ENCODE measurements at places on chromosomes 13 and 19.

DNA sequence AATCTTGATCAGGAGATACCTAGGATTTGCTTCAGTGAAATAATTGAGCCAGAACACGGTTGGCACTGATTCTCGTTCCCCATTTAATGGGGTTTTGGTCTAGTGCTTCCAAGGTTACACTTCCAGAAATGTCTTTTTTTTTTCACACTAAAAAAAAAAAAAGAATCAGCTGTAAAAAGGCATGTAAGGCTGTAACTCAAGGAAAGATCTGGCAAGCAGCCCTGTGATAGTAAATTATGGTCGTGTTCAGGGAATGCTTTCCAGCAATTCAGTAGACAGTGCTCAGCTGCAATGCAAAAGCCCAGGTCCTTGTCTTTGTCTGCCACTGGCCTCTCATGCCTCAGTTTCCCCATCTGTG lies 27.2 kb upstream of the NDUFS7 start:
- DNase-seq, result peak; percentile 72

DNA sequence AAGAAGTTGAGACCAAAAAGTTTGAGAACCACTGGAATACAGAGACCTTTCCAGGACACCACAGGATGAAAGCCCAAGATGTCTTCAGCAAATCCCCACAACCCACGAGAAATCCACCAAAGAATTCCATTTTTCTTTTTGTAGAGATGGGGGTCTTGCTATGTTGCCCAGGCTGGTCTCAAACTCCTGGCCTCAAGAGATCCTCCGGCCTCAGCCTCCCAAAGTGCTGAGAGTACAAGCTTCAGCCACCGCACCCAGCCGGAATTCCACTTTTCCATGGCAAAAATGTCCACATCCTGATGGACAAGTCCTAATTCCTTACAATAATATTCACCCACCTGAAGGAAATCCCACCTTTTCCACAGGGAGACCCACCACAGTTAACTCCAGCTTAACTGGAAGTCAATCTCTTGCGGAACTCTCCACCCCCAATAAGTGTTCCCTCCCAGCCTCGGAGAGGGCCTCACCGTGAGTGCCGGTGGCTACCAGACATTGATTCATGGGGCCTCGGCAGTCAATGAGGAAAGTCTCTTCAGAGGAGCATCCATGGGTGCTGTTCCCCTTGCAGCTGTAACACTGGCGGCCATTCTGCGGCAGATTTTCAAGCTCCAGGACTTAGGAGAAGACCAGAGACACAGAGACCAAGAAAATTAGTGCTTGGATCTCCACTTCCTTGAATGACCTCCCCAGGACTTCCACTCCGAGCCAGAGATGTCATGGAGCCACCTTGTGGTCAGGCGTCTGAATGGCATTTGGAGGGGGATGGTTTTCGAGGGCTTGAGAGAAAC lies 12.3 kb upstream of the CADM4 start:
- peak; percentile 67 for DNase-seq

DNA sequence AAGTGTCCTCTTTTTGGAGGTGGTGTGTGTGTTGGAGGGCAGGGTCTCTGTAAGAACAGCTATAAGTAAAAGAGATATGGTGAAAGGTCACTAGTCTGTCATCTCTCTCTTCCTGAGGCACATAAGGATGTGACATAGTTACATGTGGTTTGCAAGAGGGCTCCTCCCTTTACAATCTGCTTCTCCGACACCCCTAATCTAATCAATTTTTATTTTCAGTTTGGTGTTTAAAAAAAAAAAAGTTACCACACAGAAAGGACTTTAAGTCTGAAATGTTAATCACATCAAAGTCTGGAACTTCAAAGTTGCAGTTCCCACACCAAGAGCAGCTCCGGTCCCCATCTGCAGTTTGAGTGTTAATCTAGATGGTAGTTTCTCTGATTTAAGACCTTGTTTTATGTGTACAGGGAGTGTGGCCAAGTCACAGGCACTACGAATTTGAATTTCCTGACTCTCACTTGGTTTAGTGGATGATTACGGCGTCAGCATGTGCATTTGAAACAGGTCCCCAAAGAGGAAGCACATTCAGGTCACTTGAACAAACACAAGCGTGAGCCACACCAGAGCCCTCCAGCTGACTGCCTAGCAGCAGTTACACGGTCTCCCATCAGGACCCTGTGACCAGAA lies 53.1 kb downstream of the FOXO1 start:
- DNase-seq, result peak; percentile 59

DNA sequence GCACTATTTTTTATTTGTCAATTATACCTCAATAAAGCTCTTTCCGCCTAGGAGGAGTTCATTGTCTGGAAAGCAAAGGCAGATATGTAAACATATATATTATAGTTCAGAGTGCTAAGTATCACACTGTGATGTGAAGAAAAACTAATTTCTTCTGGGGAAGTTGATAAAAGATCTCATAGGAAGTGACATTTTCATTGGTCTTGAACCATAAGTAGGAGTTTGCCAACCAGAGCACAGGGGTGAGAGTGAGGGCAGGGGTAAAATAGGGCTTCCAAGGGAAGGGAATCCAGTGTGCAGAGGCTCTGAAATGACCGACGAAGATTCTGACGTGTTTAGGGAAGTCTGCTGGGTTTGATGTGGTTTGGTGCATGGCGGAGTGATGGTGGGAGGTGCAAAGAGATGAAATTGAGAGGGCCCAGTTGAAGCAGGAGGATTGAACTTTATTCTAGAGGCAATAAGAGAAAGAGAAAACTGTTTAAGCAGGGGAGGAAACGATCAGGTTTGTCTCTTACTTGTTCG lies 780 bp upstream of the GTF2F2 start:
- peak; percentile 87 for DNase-seq

- no peak for DNase-seq
Measured at GRCh38 chr19:17910791-17911360, 21.9 kb upstream of the CCDC124 start.

DNA sequence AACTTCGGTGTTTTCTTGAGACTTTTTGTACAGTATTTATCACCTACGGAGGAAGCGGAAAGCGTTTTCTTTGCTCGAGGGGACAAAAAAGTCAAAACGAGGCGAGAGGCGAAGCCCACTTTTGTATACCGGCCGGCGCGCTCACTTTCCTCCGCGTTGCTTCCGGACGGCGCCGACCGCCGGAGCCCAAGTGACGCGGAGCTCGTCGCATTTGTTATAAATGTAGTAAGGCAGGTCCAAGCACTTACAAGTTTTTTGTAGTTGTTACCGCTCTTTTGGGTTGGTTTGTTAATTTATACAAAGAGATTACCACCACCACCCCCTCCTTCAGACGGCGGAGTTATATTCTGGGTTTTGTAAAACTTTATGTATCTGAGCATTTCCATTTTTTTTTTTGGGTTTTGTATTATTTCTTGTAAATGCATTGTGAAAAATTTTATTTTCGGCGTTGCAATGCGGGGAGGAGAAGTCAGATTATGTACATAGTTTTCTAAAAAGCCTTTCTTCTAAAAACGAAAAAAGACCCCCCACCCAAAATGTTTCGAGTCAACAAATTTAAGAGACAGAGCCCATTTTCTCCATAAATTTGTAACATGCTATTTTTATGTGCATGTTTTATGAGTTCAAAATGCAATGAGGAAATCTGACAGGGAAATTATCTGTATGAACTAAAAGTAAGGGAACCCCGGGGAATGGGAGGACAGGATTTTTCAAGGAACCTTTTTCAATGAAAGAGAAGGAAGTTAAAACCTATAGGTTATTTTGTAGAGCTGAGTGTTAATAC lies 2.3 kb downstream of the SOX1 start:
- no peak for DNase-seq

DNA sequence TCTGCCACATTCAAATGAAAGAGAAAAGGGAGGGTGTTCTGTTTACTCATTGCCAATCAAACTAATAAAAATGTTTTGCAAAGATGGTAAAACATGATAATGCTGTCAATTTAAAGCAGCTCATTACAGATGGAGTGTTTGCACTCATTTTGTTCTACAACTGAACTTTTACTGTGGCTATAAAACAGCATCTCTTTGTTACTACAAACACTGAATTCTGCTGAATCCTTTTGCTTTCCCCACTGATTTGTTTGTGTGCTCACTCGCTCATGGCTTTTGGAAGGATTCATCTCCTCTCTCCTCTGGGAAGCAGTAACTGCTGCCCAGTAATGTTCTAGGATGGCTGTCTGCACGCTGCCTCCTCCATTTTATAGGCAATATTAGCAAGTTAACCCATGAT lies 434.5 kb downstream of the PCDH9 start:
- DNase-seq, result no peak

- no peak for DNase-seq
Measured at GRCh38 chr13:77516342-77516789, 19.1 kb upstream of the SCEL start.

GRCh38 chr19:2034729-2035589 lies 16.1 kb downstream of the MKNK2 start:
- DNase-seq, result peak; percentile 30

DNA sequence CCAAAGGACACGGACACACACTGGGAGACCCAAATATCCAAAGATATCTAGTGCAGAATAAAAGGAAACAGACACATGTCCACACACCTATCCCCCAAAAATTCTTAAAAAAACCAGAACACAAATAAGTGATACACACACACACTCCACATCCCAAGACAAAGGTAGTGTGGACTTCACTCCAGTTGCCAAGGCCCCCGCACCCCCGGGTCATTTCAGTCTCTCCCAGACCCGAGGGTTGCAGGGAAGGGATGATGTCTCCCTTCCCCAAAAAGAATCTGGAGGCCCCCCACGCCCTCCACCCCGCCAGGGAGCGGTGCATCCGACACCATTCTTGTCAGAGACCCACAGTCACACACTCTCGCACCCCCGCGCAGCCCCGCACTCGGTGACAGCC lies 407 bp downstream of the DPF1 start:
- DNase-seq, result no peak

DNA sequence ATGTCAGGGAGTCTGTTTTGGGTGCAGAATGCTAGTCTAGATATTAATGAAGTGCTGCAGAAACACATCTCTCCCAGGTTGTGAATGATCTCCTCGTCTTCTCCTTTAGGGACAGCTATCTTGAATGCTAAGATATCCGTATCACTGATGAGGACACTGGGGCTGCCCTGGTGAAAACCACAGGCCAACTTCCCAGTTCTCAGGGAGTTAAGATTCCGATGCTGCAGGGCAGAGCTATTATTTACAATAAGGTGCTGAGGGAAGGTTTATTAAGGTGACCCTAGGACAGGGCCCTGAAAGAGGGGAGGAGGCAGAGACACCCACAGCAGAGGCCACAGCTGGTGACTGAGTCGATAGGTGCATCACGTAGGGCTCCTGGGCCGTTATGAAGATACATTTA lies 66.1 kb downstream of the TNFRSF19 start:
- no peak for DNase-seq

DNA sequence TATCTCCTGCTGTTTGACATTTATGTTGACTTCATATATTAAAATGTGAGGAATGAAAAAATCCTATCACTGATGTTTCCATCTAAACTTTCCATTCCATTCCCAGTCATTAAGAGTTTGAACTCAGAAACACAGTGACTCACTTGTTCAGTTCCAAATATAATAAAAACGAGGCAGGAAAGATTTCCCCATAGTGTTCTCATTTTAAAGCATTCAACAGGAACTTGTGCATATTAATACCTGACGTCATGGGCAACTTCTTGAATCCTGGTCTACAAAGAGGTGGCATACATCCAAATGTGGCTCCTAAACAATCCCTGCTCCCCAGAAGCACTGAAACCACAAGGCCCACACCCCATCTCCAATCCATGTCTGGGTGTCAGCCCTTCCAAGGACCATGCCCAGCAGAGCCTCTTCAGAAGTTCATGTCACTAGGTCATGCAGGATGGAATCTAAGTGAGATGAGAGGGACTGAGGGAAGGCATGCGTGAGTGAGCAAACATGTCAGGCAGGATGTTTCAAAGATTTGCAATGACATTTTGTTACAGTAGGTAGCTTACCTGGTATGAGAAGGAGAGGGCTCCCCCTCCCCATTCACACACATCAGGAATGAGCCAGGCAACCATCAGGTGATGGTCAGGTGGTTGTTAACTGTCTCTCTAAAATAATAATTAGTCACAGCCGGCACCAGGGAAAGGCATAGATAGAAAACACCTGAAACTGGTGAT lies 9.4 kb upstream of the ERVV-2 start:
- DNase-seq, result no peak

GRCh38 chr19:7930765-7931164 lies 4.8 kb upstream of the CTXN1 start:
- no peak for DNase-seq

- no peak for DNase-seq
Measured at GRCh38 chr13:70162141-70162540, 53.9 kb upstream of the KLHL1 start.

- peak; percentile 26 for DNase-seq
Measured at GRCh38 chr13:48782429-48782840, 128.7 kb downstream of the CYSLTR2 start.

DNA sequence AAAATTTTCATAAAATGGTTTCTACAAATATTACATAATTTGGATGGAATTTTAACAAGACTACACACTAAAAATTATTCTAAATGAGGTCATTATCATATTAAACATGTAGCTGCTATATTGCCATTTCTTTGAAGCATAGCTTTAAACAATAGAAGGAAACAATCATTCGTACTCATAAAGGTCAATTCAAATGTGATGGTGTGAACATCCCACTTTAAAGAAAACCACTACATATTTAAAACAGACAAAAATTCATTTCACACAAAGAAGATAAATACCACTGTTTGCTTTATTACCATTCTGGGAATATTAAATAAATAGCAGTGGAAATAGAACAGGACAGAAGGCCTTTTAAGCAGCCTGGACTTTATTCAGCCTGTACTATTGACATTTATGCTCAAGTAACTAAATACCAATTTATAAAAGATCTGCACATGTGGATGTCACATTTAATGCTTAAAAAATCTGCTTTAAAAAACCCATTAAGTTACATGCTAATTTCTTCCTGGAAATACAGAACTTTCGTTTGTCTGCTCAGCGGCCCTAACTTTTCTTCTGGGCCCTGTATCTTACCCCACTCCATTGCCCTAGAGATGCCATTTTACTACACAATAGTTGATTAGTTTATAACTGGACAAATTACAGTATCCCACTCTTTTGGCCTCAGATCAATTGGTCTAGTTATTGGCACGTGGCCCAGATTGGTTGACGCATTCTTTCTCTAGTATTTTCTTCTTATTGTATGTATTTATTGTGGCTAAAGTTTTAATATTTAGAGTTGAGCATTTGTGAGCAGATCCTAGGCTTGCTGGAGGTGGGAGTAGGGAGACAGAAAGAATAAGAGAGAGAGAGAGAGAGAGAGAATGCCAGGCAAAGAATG lies 215.1 kb upstream of the SPRY2 start:
- DNase-seq, result no peak

DNA sequence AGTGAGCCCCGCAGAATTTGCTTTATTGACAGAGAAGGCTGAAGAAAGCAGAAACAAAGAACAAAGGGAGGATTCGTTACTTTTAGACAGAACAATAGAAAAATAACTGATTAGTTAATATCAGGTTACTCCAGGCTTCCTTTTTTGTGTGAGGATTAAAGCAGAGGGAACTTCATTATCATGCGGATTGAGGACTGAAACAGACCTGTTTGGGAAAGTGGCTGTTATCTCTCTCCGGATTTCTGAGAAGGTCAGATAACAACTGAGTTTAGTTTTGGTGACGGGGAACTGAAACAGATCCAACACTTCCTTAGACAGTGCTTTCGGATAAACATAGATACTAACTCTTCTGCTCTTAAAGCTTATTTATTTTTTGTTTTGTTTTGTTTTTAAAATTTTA lies 246.4 kb upstream of the ZNF507 start:
- DNase-seq, result no peak
